ENCODE measurements at places on chromosomes 11 and 22. TPM values are rescaled to one million over a fixed set of nuclear protein-coding genes. Genes with fewer than 3 reads are reported as not detected.
A peak's percentile ranks its signal among the peaks of the same experiment; 100 is the strongest.

The MEI1 gene
- total RNA-seq, result not detected

The FAM227A gene
- total RNA-seq, result 32.7 TPM

DNA sequence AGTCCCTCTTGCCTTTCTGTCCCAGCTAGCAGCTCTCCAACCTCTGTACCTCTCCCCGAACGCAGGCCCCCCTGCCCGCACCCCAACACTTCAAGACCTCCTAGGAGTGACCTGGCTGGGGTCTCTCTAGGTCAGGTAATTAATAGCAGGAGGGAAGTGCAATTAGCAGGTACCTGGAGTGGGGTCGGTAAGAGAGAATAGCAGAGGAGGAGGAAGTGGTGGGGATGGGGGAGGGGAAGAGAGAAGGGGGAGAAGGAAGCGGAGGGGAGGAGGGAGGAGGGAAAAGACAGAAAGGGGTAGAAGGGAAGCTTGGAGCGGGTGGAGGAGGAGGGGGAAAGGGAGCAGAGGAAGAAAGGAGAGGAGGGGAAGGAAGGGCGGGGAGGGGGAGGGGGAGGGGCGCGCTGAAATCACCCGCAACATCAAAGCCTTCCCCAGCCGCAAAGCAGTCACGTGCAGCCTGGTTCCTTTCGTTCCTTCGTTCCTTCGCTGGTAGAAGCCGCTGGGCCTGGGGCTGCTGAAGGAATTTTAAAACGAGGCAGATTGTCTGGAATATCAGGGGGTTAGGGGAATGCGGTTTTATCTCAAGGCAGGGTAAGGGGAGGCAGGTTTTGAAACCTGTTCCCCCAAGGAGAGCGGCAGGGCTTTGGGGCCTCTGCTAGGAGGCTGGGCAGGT lies 29.3 kb upstream of the TCF20 start:
- H3K4me3 ChIP-seq, result peak overlapping the region; percentile 19
- no peak overlapping the region for H3K27ac ChIP-seq
- peaks cover 10% of the 10 kb centered on the region for H3K27me3 ChIP-seq
- H3K36me3 ChIP-seq, result no peaks in the 10 kb centered on the region
- H3K4me1 ChIP-seq, result peaks cover 46% of the 10 kb centered on the region

GRCh38 chr11:65866509-65867283 lies 5.9 kb downstream of the EFEMP2 start:
- no peaks in the 10 kb centered on the region for H3K36me3 ChIP-seq
- peaks cover under 1% of the 10 kb centered on the region for H3K4me1 ChIP-seq
- peaks cover under 1% of the 10 kb centered on the region for H3K27me3 ChIP-seq
- H3K4me3 ChIP-seq, result no peak overlapping the region

DNA sequence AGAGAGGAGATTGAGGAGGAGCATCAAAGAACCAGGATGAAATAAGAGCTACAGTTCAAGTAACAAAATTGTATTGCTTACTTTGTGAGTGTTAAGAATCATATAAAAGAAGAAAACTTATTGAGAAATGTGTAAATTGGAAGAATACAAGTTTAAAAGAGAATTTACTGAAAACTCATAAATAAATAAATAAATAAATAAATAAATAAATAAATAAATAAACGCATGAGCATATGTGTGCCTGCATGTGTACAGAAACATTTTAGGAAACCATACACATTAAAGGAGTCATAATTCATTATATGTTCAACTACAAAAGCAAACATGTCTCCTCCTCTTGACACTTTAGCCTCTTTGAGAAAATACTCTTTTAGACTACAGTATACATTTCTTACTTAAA lies 42.6 kb downstream of the CNTN5 start:
- H3K27me3 ChIP-seq, result no peaks in the 10 kb centered on the region
- H3K4me1 ChIP-seq, result peaks cover 23% of the 10 kb centered on the region
- no peak overlapping the region for H3K4me3 ChIP-seq
- H3K27ac ChIP-seq, result no peak overlapping the region
- no peak for DNase-seq
- no peaks in the 10 kb centered on the region for H3K36me3 ChIP-seq

DNA sequence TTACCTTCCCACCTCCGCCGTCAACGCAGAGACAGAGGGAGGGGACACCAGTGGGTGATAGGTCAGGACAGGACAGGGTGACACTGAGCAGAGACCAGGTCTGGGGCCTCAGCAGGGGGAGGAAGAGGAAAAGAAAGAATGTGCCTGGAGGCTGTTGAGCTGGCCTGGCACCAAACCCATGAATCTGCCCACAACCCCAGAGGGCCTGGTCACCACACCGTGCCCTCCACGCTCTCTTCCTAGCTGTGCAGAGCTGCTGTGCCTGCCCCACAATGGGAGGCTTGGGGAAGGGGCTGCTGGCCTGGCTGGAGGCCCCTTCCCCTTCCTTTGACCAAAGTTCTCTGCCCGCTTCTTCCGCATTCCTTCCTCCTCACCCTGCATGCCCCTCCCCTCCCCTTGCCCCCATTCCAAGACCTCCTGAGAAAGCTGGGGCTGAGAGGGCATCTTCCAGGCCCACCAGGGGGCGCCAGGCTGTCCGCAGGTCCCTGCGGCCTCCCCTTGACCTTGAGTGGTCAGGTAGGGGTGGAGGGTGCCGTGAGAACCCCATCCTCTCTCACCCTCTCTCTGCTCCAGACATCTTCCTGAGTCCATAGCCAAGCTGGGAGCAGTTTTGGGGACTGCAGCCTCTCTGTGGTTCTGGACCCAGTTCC lies 11.0 kb upstream of the CACNA1I start:
- peaks cover 4% of the 10 kb centered on the region for H3K4me1 ChIP-seq
- no peak overlapping the region for H3K4me3 ChIP-seq
- H3K27me3 ChIP-seq, result peaks cover 87% of the 10 kb centered on the region

DNA sequence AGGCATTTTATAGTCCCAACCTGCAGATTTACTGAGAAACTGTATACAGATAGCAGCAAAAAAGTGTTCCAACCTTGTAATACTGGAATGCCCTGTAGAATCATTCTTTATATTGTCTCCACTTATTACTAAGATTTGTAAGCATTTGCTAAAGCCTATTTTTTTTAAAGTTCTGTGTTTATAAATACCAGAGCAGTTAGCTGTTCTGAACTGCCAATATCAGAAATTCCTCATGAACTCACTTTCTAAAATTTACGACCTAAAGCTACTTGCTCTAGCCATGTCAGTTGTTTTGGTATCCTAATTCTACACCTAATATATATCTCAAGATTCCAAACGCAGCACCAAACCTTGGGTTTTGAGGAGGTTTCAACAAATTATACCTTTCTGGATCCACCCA lies 103.2 kb downstream of the C11orf65 start:
- no peak overlapping the region for H3K27ac ChIP-seq
- DNase-seq, result no peak
- no peak overlapping the region for H3K4me3 ChIP-seq
- H3K36me3 ChIP-seq, result no peaks in the 10 kb centered on the region
- H3K4me1 ChIP-seq, result no peaks in the 10 kb centered on the region
- no peaks in the 10 kb centered on the region for H3K27me3 ChIP-seq

GRCh38 chr22:41444360-41445128 lies 2.1 kb downstream of the TOB2 start:
- DNase-seq, result peak; percentile 99
- no peaks in the 10 kb centered on the region for H3K27me3 ChIP-seq
- peak overlapping the region; percentile 82 for H3K27ac ChIP-seq
- no peaks in the 10 kb centered on the region for H3K36me3 ChIP-seq

- H3K4me3 ChIP-seq, result no peak overlapping the region
- DNase-seq, result no peak
- no peak overlapping the region for H3K27ac ChIP-seq
Measured at GRCh38 chr11:101913656-101914055, 1.2 kb upstream of the CEP126 start.

DNA sequence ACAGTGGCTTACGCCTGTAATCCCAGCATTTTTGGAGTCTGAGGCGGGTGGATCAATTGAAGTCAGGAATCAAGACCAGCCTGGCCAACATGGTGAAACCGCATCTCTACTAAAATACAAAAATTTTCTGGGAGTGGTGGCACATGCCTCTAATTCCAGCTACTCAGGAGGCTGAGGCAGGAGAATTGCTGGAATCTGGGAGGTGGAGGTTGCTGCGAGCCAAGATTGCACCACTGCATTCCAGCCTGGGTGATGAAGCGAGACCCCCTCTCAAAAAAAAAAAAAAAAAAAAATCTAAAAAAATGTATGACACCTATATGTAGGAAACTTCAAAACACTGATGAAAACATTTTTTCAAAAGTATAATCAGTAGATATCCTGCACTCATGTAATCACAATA lies 242.7 kb upstream of the CHORDC1 start:
- no peak overlapping the region for H3K27ac ChIP-seq
- H3K4me3 ChIP-seq, result no peak overlapping the region
- DNase-seq, result no peak
- no peaks in the 10 kb centered on the region for H3K4me1 ChIP-seq

- no peaks in the 10 kb centered on the region for H3K27me3 ChIP-seq
- no peak overlapping the region for H3K4me3 ChIP-seq
- H3K36me3 ChIP-seq, result no peaks in the 10 kb centered on the region
- H3K27ac ChIP-seq, result no peak overlapping the region
Measured at GRCh38 chr22:45130891-45131290, 32.8 kb upstream of the NUP50 start.

GRCh38 chr11:130145975-130146776 lies 13.4 kb upstream of the ST14 start:
- no peak overlapping the region for H3K4me3 ChIP-seq
- no peaks in the 10 kb centered on the region for H3K36me3 ChIP-seq
- peaks cover 3% of the 10 kb centered on the region for H3K4me1 ChIP-seq
- H3K27ac ChIP-seq, result peak overlapping the region; percentile 29
- H3K27me3 ChIP-seq, result no peaks in the 10 kb centered on the region
- DNase-seq, result no peak

GRCh38 chr11:69089258-69089657 lies 40.5 kb downstream of the TPCN2 start:
- no peaks in the 10 kb centered on the region for H3K27me3 ChIP-seq
- DNase-seq, result no peak
- peaks cover 2% of the 10 kb centered on the region for H3K4me1 ChIP-seq
- H3K4me3 ChIP-seq, result no peak overlapping the region
